Stimulated activated CD4-positive, alpha-beta T cell treated with anti-CD3 and anti-CD28 coated beads, Interleukin-15, amount 100 ng/mL, for 48 hours (primary cell): ENCODE measurements at places on chromosomes 2 and 18.
A peak's percentile ranks its signal among the peaks of the same experiment; 100 is the strongest.

DNA sequence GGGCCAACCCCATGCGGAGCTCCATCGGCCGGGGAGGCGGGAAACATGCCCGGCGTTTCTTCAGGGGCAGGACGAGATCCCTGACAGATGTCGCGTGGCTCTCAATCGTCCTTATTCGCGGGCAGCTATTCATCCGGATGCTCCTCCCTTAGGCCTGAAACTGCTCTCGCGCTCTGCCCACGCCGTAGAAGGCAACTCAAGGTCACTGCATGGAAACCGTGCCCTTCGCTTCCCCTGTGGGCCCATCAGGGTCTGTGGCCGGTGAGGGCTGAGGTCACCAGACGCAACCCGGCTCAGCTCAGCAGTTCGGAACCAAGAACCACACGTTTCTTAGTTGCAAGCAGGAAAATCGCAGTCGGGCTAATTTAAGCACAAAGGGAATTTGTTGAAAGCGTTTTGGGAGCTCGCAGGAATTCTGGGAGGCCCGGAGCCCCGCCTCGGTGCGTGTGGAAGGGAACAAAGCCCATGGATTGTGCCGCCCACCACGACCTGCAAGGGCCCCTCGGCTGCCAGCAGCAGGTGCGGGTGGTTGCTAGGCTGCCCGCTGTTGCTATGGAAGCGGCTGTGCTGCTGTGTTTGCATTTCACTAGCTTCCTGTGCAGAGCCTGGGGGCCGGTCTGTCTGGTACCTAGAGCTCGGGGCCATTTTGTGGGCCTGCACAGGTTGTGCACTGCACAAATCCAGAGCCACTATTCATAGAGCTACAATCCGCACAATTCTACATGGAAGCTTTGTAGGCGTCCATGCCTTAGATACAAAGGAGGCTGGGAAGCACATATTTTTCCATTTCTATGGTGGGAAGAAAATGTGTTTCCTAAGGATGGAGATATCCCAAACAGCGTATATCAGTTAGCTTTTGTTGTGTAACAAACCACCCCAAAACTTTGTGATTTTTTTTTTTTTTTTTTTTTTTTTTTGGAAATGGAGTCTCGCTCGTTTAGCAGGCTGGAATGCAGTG, 6.0 kb upstream of the ALLC start:
- DNase-seq: peak; percentile 53

GRCh38 chr2:204346906-204347305, 198.4 kb upstream of the PARD3B start:
- no peak for DNase-seq

DNA sequence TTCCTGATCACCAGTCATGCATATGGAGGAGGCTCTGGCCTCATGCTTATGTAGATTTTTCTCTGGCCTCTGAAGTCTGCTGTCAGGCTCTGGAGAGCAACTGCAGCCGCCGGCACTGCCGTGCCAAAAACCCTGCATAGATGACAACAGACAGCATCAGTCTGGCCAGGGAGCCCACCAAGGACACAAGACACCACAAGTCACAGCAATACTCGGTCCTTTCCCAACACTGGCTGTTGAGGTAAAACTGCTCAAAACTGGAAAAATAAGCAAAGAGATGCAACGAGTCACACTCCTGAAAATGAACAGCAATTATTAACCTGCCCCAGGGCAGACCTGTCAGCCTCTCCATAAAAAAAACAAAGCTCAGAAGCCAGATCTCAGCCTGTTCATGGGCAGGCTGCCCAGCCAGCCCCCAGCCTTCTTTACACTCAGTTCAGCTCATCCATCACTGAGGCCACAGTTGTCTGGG, 186.0 kb upstream of the RAB6C start:
- DNase-seq: no peak

DNA sequence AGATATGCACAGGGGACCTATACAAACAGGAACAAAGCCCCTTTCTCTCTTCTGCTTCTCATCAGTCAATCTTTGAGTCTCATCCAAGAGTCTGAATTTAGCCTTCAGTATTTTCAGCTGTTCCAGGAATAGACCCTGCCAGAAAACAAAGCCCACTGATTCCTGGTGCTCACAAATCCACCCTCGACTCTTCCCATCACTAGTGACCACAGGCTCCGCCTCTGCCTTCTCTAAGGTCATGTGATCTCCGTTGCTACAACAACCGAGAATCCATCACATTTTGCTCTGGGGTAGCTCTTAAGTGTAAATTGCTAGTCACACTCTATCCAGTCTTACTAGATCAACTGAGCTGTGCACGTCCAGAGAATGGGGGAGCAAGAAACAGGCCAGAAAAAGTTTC, 46.4 kb upstream of the SPTBN1 start:
- no peak for DNase-seq

DNA sequence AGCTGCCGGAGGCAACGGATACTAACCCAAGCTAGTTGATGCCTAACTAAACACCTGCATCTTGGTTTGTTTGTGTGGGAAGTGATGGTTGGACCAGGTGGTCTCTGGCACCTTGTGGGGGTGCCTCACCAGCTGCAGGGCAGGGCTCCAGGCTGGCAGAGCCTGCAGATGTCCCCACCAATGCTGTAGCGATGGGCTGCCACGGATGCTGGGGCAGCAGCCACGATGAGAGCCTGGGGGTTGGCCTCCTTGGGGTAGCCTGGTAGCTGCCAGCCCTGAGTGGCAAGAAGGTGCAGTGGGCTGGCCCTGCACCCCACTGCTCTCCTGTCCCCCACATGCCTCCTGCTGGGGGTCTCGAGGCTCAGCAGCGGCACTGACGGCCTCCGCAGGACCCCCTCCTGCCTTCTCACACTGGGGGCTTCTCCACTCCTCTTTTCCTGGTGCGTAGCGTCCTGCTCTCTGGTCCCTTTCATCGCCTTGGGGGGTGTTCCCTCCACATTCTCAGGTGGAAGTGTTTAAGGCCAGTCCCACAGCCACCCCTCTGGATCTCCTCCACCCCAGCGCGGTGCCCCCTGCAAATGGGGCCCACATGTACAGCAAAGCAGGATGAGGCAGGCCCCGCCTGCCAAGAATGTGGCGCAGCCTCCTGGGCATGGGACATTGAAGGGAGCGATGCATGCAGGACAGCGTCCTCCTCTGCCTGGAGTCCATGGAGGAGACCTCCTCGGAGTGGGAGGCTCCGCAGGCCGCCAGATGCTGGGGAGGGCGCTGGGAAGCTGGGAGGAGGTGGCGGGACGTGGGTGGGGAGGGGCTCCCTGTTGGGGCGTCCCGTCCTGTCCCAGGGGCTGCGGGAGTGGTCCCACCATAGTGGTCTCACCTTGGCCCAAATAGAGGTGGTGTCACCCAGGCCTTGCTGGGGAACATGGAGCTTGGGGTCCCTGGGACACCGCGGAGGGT, 173.1 kb downstream of the ASB1 start:
- no peak for DNase-seq

GRCh38 chr2:204380141-204380881, 165.0 kb upstream of the PARD3B start:
- DNase-seq: no peak

GRCh38 chr2:85409845-85410583, at the start of gene CAPG:
TSS of gene CAPG (minus strand) at chr2:85410366. CDS start at chr2:85402145, 8,221 bp downstream.
- no peak for DNase-seq

GRCh38 chr2:113672326-113672932, 45.4 kb downstream of the RABL2A start:
- no peak for DNase-seq

DNA sequence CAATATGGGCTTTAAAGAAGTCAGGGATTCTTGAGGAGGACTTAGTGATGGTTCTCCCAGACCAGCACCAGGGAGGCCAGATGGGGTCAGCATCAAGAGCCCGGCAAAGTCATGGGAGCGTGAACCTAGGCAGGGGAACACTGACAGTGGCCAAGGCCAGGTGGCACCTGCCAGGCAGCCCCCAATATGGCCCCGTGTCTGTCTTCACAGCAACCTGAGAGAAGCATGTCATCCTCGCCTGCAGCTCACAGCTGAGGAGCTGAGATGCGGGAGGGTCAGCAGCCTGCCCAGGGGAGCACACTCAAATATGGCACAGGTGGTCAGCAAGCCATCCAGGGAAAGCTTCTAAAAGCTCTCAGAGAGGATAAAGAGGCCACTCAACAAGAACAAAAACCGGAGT, 105.7 kb upstream of the GPC1 start:
- DNase-seq: no peak

DNA sequence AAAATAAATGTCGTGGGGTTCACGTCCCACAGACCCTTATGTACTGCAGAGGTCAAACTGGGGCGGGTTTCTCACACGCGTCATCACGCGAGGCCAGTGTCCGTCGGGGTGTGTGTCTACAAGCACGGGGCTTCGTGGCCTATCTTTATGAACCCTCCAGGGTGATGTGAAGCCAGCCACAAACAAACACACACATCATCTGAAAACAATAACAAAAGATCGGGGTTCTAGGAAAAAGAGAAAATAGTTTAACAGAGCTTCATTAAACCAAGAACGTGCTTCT, 23.3 kb downstream of the LDLRAD4 start:
- DNase-seq: no peak

GRCh38 chr2:84493514-84493913, 22.8 kb upstream of the DNAH6 start:
- no peak for DNase-seq
